ENCODE measurements at places on chromosomes 6 and 20.
A peak's percentile ranks its signal among the peaks of the same experiment; 100 is the strongest.

DNA sequence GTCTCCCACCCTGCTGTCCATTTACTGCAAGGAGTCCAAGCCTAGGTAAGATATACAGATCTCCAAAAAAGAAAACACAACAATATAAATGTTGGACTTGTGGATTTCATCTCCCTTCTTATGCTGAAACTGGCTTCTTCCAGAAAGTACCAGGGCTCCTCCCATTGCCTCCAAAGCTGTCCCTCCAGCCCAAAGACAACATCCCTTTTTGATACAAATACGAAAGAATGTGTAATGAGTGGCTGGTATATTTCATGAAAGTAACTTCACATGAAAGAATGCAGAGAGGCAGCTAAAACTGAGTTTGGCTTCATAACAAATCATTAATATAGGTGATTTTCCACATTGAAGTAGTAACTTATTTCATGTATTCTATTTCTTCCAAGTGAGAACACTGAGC lies 7.9 kb downstream of the MAFB start:
- no peak for DNase-seq

DNA sequence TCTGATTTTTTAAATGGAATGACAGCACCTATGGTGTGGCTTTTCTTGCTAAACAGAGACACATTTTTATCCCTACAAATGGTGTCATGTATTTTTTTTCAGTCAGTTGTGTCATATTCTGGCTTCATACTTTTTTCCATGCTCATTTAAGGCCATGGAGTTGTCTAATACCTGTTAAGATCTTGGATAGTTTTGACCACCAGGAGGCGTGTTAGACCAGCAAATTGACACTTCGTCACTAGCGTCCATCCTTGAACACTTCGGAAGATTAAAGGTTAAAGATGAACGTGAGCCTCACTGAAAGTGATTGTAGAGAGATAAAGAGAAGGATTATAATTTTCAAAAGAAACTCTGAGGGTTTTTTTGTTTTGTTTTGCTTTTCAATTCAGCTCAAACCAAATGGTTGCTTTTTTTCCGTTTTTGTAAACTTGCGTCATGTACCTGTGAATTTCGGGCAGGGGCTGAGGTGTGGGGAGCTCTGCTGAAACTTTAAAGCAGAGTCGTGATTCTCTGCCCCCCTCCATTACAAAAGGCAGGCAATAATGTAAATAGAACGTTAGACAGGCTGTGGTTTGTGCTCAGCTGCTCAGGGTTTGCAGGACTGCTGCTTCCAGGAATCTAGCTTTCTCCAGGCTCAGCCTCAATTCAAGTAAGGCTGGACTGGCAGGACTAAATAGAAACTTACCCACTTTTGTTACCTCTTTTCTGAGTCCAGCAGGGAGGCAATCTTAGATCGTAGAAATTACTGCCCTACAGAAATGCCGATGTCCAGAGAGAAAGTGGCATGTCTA lies 245.1 kb downstream of the FOXA2 start:
- peak; percentile 71 for DNase-seq

GRCh38 chr6:121849477-121849876 lies 414.0 kb downstream of the GJA1 start:
- no peak for DNase-seq

DNA sequence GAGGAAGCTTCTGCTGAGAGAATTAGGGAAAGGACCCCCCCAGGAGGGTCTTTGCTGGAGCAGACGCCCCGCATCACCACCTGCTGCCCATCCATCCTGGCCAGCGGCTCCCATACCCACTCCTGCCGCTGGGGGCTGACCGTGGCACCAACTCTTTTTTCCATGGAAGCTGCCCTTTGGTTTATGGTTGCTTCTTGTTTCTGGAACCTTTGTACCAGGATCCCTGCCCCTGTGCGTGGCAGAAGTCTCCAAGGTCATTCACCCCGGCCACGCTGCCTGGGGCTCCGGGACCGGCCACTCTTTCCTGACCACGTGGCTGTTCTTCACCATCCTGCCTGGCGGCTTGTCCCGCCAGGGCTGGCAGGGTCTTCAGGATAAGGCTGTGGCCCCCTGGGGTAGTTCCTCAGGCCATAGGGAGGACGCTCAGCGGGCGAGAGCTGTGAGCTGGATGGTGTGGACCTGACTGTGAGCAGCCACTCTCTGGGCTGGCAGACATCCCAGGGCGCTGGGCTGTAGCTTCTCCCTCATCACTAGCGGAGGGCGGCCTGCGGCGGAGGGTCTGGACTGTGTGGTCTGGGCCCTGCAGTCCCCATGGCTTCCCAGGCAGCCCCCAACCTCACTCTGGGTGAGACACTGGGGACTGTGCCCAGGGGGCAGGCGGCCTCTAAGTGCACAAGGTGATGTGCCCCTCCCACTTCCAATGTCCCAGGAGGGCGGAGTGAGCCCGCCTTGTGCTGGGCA lies 22.8 kb upstream of the RBBP8NL start:
- no peak for DNase-seq

- DNase-seq: no peak
Measured at GRCh38 chr6:41551086-41551700, 5.0 kb downstream of the FOXP4 start.

DNA sequence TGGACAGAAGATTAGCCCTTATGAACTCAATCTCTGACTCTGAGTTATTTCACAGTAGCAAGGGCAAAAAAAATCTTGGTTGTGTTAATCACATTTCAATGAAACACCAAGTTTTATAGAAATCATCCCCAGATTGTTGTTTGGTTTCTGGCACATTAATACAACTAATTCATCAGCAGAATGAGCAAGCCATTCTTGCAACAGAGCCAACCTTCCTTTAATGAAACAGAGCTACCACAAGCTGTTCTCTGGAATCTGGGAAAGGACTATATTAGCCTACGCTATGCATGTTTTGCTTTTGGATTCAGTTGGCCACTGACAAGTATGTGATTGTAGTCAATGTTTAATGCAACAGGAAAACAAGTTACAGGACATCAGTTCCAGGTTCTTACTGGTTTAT lies 13.8 kb upstream of the POPDC3 start:
- no peak for DNase-seq

Data from foreskin keratinocyte (primary cell).